Cortex of kidney (tissue), 1 donor: ENCODE measurements at places on chromosomes 12 and 14.

DNA sequence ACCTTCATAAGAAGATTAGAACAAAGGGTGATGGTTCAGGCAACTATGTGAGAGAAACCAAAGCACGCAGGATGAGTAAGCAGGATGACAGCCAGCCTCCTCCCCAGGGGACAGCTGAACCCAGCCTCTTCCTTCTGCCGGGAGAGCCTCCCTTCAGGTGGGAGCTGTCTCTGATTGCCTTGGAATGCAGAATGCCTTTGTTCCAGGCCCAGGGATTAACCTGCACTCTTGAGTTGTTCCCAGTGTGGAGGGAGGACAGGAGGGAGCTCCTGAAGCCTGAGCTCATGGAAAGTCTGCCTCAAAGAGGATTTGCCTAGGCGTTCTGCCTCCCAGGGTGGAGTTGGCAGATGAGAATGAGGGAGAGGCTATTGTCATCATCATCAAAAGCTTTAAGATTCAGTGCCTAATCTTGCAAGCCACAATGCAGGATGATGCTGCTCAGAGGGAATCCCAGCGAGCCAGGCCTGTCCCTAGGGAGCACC lies 3.6 kb upstream of the KRT6A start:
- DNase-seq: no peak

- no peak for DNase-seq
Measured at GRCh38 chr12:93078577-93078976, 149.5 kb upstream of the EEA1 start.

- no peak for DNase-seq
Measured at GRCh38 chr12:120479458-120479857, 9.9 kb upstream of the SRSF9 start.

GRCh38 chr12:98733667-98734350 lies 88.7 kb downstream of the APAF1 start:
- DNase-seq: no peak

GRCh38 chr12:462936-463705 lies 3.4 kb downstream of the B4GALNT3 start:
- DNase-seq: no peak

- no peak for DNase-seq
Measured at GRCh38 chr14:89603938-89604480, 187.0 kb upstream of the FOXN3 start.

DNA sequence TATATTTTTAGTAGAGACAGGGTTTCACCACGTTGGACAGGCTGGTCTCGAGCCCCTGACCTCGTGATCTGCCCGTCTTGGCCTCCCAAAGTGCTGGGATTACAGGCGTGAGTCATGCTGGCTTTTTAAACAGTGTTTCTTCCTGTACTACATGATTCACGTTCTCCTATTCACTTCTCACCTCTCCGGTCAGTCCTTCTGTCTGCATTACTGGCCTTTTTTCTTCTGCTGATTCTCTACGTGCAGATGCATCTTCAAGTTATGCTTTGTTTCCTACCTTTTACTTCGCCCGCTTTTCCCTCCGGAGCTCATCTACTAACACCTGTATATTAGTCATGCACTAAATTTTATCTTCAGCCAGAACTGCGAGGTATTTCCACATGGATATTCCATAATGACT lies 296.2 kb upstream of the FLRT2 start:
- no peak for DNase-seq

DNA sequence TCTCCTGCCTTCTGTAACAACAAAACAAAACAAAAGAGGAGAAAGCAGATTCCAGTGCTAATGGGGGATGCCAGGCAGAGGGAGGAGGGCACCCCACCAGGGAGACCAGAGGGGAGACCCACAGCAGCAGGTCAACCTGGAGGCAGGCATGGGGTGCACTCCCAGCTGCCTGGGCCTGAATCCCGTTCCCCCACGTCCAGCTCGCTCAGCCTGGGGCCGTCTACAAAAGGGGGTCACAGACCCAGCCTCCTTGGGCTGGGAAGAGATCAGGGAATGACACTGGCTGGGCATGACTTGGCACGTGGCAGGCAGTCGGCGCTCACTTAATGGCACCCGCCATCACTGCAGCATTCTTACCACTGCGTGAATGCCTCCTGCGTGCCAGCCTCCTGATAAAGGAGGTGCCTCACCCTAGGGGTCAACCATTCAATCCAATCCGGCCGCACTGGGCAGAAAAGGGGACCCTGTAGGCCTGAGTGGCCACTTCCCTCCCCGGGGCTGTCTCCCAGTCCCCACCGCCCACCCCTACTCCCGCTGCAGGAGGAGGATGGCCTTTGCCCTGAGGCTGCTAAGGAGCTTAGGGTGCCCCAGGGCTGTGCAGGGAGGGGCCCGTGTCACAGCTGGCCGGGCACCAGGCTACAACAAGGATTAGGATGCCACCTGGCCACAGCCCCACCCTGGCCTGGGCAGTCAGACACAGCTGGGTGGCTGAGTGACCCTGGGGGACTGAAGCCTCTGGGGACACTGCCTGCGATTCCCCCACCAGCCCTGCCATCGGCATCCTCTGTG lies 87.5 kb downstream of the NCOR2 start:
- no peak for DNase-seq

DNA sequence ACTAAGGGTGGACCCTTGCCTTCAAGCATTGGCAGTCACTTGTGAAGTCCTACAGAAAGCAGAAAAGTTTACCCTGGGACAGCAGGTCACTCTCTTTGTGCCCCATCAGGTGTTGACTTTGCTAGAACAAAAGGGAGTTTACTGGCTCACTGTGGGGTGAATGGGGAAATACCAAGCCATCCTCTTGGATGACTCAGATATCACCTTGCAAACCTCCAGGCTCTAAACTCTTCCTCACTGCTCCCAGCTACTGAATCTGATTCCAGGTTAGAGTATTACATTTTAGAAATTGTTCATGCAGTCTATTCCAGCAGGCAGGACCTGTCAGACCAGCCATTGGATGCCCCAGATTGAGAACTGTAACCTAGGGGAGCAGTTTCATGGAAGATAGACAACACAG lies 7.3 kb upstream of the EDDM3B start:
- no peak for DNase-seq

DNA sequence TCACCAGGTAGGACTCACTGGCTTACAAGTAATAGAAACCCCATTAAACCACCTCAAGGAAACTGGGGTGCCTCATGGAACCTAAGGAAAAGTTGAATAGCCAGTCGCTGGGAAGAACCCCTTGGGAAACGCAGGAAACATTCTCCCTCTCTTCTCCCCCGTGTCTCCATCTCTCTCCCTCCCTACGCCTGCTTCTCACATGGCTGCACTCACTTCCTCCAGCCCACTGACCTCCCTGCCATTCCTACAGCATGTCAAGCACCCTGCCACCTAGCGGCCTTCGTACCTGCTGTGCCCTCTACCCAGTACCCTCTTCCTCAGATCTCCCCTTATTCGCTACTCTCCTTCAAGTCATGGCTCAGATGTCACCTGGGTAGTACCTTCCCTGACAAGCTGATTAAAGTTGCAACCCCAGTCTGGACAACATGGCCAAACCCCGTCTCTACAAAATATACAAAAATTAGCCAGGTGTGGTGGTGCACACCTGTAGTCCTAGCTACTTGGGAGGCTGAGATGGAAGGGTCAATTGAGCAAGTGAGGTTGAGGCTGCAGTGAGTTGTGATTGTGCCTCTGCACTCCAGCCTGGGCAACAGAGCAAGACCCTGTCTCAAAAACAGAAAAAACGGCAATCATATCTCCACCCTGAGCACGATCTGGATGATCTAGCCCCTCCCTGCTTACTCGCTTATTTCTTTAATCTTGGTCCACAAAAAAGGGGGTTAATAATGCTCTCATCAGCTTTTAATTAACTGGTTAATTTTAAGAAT lies 6.4 kb upstream of the DTX1 start:
- no peak for DNase-seq

DNA sequence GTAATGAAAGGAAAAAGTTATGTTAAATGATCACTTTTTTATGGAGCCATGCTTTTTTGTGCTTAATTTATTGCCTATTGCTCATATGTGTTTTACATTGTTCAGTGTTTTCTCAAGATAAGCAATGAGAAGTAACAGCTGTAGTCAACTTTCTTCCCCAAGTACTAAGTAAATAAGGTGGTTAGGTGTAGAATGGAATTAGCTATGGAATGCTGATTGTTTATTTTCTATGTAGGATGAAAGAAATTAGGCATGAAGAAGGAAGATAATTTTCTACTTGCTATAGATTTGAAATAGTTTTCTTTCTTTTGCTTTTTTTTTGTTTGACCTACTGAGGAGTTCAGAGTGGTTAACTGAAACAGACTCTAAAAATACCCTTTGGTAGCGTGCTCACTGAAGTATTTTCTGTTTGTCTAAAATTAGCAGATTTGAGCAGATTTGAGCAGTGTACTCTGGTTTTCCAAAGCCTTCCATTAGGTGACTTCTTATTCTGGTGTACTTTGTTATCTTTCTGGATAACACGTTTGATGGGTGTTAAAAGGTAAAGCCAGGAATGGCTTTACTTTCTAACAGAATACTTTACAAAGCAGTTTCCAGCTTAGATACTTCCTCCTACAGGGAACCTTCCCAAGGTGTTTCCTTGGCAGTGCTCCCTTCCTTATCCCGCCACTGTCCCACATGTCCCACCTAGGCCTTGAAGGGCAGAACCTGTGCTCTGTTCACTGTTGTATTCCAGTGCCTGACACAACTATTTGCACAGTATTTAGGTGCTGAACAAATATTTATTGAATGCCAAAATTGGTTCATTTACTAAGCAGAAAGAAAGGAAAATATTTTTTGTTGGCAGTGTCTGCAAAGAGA lies 56.0 kb downstream of the RASSF3 start:
- DNase-seq: no peak

- DNase-seq: no peak
Measured at GRCh38 chr14:32332415-32333316, 3.6 kb downstream of the AKAP6 start.

GRCh38 chr12:13374793-13375192 lies 178.3 kb downstream of the EMP1 start:
- no peak for DNase-seq

DNA sequence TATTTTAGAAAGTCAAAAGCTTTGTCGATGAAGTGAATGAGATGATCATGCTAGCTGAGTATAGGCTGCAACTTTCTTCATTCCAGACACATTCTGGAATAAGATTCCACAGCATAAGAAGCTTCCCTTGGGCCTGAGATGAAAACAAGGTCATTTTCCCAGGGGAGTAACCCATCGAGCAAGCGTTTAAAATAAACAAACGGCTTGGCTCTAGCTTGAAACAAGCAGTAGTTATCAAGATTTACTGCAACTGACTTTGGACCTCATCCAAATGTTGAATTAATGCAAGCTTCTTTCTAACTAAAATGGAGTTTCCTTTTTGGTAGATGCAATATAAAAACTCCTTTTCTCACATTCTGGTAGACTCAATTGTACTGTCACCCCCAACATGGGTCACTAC lies 23.0 kb downstream of the KCNJ8 start:
- DNase-seq: no peak

DNA sequence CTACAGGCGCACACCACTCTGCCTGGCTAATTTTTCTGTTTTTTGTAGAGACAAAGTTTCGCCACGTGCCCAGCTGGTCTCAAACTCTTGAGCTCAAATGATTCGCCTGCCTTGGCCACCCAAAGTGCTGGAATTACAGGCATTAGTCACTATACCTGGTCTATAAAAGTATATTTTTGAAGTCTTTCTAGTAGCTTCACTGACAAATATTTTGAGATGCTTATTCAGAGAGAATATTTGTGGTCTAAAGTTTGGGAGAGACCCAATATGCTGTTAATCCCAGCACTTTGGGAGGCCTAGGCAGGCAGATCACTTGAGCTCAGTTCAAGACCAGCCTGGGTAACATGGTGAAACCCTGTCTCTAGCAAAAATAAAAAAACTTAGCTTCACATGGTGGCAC lies 22.0 kb upstream of the PPP1R12A start:
- DNase-seq: no peak

- no peak for DNase-seq
Measured at GRCh38 chr12:68565391-68565903, 45.3 kb upstream of the RAP1B start.

DNA sequence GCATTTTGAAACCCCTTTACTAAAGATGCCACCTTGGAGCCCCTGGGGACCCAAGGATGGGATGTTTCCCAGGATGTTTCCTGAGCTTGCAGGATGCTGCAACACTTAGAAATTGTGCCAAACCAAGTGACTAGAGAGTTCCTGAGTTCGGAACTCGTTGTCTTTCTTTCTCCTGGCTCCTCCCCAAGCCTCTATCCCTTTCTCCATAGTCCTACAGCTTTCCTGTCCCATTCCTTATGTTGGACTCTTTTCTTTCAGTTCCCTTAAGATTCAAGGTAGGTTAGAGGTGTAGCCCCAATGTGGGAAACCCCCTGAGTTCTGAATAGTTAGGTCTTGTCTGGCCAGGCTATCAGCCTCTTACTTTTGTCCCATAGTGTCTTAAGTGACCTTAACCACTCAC lies 1.4 kb upstream of the KIF5A start:
- no peak for DNase-seq

GRCh38 chr12:92341065-92341668 lies 195.5 kb upstream of the BTG1 start:
- DNase-seq: no peak

- no peak for DNase-seq
Measured at GRCh38 chr12:80490329-80490728, 46.3 kb downstream of the PTPRQ start.

DNA sequence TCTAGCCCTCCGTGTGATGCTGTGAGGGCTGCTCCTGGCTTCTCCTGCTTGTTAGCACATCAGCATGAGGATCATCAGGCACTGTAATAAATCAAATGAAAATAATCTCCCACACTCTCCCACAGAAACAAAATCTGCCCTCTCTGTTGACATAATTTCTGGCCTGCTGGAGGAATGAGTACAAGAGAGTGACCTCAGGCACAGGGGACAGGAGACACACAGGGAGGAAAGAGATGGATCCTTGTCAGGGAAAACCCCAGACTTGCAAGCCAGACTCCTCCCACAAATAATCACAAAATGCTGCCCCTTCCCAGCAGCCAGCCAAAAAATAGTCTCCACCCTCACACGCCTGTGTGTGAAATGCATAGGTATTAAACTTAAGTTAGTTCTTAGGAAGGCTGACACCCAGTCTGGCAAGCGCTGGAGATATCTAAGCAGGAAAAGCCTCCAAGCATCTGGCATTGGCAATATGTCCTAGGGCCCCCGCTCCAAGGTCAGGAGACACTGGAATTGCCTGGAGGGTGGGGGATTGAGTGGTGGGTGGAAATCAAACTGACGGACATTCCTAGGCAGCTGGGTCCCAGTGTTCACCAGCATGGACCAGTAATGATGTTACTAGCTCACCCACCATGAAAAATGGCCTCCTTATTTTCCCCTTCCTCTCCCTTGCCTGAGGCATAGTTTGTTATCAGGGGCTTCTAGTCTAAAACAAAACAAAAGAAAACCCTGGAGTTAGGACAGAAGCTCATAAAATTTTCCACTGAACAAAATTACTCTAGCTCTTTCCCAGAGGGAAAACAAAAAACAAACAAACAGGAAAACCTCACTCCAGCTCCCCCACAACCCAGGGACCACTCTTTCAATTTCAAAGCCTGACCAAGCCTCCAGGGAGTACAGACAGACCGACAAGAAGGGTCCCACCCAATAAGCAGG lies 22.0 kb downstream of the SMUG1 start:
- DNase-seq: no peak

GRCh38 chr14:67031920-67032774 lies 157.1 kb upstream of the GARIN2 start:
- no peak for DNase-seq

GRCh38 chr14:60315196-60315990 lies 66.4 kb downstream of the PPM1A start:
- no peak for DNase-seq

GRCh38 chr12:130440411-130441080 lies 102.9 kb downstream of the PIWIL1 start:
- no peak for DNase-seq

- no peak for DNase-seq
Measured at GRCh38 chr12:9668161-9669018, 1.1 kb upstream of the CLEC2D start.
